ENCODE measurements at places on chromosomes 5 and 9.

- DNase-seq, result no peak
Measured at GRCh38 chr9:125841444-125841843, 94.3 kb downstream of the PBX3 start.

DNA sequence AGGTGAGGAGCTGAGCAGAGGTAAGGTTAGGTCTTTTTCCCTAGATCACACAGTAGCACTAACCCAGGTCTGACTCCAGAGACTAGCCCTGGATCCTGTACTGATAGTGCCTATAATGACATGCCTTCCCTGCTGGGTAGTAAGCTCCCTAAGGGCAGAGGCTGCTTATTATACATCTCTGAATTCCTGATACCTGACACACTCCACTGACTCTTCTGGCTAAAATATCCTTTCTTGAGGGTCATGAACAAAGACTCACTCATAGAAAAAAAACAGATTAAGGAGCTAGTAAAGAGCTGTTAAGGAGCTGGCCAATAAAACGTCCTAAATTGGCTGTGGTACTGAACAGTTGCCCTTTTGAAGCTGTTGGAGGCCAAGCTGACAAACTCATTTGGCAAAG lies 149.0 kb upstream of the ITGA1 start:
- no peak for DNase-seq

DNA sequence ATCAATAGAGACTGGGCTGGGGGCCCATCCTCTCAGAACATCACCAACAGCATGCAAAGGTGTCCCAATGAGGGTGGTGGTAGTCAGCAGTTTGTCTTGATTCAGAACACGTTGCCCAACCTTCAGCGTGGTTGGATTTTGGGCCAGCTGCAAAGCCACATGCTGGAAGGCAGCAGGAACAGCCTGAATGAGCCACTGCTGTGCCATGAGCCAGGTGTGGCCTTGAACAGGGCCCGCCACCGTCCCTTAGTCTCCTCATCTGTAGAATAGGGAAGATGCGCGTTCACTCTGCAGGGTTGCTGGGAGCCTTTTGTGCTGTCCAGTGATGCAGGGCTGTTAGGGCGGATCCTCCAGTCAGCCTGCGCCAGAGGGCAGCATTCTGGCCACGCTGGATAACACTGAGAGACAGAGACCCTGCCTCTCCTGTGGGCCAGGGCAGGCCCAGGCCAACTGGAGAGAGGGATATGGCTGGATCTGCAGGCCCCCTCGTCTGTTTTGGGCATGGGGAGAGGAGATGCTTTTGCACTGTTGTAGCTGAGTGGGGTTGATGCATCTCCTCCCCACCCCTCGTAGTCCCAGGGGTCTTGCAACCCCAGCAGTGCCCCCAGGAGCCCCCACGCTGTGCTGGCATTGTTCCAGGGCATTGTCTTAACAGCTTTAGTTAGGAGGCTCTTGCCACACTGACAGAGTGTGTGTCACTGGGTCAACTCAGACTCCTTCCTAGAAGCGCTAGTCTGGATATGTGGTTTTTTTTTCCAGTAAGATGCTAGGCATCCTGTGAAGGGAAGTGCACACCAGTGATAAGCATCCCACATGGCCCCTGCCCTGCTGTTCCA lies 42.1 kb downstream of the SLC46A2 start:
- DNase-seq, result no peak

GRCh38 chr9:121721770-121722169 lies 70.3 kb downstream of the DAB2IP start:
- DNase-seq, result no peak

GRCh38 chr9:101307051-101307450 lies 77.8 kb downstream of the BAAT start:
- DNase-seq, result no peak

- no peak for DNase-seq
Measured at GRCh38 chr9:135029871-135030565, 57.5 kb upstream of the OLFM1 start.

GRCh38 chr9:127311239-127311741 lies 46.7 kb downstream of the GARNL3 start:
- peak; percentile 61 for DNase-seq

- no peak for DNase-seq
Measured at GRCh38 chr5:30604648-30605262, 588.7 kb upstream of the CDH6 start.

GRCh38 chr9:127557466-127557869 lies 54.6 kb upstream of the STXBP1 start:
- DNase-seq, result no peak

- DNase-seq, result no peak
Measured at GRCh38 chr5:149930043-149930748, 14.4 kb downstream of the PDE6A start.

DNA sequence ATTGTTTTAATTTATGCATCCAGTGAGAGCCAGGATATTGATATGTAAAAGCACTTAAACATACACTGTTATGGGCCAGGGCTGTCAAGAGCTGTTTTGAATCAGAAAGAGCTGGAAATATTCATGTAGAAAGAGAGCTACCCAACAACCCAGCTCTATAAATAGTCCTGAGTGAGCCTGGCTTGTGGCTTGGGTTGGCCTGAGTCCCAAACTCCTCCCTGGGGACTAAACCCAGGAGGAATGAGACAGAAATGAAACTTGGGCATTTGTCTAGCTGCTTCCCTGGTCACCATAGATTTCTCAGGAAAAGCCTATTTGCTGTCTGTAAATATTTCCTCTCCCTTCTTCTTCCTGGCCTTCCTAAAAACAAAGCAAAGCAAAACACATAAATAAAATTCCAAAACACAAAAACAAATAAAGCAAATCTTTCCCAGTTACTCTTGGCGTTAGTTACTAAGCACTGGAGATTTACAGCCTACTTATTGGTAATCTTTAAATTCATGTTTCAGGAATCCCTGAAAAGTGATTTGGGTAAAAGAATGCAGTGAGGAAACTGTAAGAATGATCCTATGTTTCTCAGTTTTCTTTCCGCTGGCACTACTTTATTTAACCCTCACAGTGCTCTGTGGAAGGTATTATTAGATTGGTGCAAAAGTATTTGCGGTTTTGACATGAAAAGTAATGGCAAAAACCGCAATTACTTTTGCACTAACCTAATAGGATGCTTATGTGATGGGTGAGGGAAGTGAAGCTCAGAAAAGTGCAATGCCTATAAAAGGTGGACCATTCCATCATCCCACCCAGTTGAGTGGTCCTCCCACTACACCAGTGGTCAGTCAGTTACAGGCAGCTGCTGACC lies 111.8 kb downstream of the CARTPT start:
- peak; percentile 86 for DNase-seq

GRCh38 chr5:116492016-116492623 lies 82.5 kb downstream of the SEMA6A start:
- peak; percentile 66 for DNase-seq

GRCh38 chr5:119353686-119354366 lies 2.0 kb upstream of the TNFAIP8 start:
- DNase-seq, result no peak

GRCh38 chr5:74621492-74621891 lies 19.0 kb downstream of the ENC1 start:
- DNase-seq, result no peak

- DNase-seq, result no peak
Measured at GRCh38 chr5:157267025-157267424, 1.1 kb downstream of the CYFIP2 start.

DNA sequence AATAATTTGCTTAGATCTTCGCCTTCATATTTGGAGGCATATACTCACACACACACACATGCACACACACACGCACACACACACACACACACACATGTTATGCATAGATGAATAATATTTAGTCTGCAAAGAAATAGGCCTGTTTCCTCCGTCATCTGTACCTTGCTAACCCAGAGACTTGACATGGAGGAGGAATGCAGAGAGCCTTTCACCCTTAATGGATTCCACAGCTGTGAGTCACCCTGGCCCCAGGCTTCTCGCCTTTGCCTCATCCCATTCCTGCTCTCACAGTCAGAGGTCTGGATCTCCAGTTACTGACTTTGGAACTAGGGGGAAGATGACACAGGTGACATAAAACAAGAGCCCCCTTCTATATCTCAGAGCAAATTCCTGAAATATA lies 29.7 kb downstream of the ZNF462 start:
- peak; percentile 84 for DNase-seq

DNA sequence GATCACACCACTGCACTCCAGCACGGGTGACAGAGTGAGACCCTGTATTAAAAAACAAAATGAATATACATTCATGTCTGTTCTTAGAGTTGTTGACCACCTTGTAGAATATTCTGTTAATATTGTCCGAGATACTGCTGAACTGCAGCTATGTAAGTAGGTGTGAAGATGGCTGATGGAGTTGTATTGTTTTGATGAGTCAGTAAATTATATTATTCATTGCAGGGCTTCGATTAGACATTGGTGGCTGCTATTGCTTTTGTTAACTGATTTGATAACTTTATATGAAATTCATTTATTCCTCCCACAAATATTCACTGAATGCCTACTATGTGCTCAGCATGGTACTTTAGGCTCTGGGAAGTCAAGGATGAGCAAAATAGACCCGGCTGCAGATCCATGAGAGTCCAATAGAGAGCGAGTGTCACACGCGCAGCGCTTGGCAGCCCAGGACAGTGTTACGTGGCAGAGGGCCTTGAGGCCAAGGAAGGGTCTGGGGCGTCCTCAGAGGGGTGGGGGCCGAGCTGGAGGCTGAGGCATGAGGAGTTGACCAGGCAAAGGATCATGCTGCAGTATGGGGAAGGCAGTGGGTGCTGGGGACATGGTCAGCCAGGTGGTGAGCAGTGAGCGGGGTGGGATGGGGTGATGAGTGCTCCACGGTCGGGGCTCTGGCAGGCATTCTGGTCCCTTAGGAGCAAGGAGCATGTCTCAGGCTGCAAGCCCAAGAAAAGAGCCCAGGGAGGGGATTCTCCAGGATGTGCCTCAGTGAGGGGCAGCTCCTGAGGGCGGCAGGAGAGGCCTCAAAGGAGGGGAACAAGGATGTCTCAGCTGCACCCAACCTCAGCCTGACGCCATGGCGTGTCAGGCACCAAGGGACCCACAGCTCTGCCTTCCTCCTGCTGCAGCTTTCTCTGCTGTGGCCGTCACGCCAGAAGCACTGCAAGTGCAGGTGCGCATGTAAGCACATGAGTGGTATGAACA lies 243.5 kb downstream of the GADD45G start:
- no peak for DNase-seq

GRCh38 chr9:91075279-91075678 lies 273.7 kb downstream of the SYK start:
- DNase-seq, result no peak

- no peak for DNase-seq
Measured at GRCh38 chr5:172694541-172694940, 53.5 kb downstream of the NEURL1B start.

GRCh38 chr5:55187370-55187769 lies 14.4 kb upstream of the CDC20B start:
- no peak for DNase-seq

GRCh38 chr5:143214458-143214857 lies 189.0 kb downstream of the NR3C1 start:
- no peak for DNase-seq

- no peak for DNase-seq
Measured at GRCh38 chr5:3401635-3402034, 194.0 kb upstream of the IRX1 start.
